ENCODE measurements at places on chromosomes 1 and 21.

DNA sequence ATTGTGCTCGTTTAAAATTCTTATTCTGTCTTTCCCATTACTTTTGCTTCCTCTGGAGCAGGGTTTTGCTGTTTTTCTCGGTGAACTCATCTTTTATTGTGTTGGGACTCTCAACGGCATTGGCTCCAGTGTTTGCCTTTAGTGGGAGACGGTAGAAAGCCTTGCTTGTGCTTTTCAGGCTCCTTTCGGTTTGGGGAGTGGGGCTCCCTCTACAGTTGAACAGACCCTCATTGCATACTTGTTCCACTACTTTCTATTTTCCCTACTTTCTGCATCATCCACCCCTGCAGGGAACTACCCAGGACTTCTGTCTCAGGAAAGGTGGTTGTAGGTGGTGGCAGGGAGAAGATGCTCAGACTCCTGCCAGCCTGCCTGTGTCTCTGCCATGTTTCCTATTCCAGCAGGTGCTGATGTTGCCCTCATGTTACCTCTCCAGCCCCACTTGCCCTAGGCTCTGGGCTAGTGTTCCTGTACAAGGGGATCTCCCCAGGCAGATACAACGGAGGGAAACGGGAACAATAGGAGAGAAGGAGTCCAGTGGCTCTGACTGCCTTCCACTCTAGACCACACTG is 68.5 kb upstream of the ZBTB18 start:
- no peak for DNase-seq

DNA sequence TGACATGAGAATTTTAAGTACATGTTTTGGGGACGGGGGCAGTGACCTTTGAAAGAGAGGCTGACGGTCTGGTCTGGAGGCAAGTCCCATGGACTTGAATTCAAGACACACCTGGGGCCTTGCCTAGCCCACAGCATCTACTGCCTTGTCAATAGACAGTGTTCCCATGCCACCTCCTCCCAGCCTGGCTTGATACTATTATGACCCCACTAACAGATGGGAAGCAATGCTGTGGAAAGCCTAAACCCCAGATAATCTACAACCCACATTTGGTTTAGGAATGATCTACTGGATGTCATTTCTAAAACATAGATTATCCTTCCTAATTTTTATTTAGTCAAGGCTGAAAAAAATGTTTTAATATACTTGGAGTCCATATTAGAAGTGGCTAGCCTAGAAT is 17.8 kb upstream of the NFASC start:
- no peak for DNase-seq

GRCh38 chr1:93750955-93751354 is 69.3 kb upstream of the BCAR3 start:
- no peak for DNase-seq

DNA sequence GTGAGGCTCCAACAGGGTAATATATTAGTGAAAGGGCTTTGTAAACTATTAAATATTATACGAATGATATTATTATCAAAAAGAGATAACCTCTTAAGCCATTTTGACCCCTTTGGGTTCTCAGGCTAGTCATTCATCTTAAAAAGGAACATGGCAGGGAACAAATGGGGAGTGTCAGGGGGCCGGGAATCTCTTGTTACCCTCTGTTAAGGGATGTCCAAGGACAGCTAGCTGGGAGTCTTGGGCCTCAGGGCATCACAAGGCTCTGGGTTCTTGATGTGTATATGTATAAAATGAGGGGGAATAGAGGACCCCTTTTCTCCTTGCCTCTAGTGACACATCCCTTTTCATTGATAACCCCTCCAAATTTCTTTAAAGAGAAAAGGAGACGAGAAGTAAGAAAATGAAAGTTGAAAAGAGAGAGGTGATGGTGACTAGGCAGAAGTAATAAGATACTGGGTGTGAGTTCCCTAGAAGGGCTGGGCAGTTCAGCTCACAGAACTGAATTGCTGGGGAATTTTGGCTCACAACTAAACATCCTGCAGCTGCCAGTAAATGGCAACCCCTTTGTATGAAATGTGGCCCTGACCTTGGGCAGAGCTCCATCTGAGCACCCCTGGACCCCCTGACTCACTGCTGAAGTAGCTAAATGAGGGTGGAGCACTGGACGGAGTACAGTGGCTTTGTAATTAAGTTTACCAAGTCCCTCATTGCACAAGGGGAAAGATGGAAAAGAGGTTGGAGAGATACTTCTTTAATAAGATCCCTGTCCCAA is 20.0 kb upstream of the ZNF326 start:
- no peak for DNase-seq

DNA sequence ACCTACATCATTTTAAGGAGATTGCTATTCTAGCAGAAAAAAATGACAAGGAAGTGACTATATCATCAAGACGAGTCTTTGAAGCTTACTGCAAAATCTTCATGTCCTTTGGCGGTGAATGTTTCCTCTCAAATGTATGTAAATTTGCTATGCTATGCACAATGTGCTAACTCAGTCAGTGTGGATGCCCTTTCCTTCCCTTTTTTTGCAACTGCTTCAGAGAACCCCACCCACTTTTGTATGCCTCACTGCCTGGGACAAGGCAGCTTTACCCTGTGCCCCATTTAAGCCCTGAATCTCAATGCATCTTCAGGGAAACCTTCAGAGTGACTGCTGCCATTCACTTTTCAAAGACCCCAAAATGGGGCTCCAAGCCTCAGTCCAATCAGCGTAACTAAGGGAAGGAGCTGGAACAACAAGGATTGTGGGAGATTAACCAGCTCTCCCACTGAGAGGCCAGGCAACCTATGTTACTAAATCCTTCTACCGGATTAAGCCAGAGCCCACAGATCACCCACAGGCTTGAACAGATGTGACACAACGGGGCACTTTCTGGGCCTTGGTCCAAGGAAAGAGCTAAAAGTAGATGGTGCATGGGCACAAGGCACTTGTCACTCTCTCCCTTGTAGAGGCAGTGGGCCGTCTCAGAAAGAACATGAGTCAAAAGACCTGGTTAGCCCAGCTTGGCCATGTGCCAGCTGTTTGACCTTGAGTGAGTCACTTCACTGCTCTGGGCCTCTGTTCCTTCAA is 154.4 kb downstream of the PLPP3 start:
- no peak for DNase-seq

DNA sequence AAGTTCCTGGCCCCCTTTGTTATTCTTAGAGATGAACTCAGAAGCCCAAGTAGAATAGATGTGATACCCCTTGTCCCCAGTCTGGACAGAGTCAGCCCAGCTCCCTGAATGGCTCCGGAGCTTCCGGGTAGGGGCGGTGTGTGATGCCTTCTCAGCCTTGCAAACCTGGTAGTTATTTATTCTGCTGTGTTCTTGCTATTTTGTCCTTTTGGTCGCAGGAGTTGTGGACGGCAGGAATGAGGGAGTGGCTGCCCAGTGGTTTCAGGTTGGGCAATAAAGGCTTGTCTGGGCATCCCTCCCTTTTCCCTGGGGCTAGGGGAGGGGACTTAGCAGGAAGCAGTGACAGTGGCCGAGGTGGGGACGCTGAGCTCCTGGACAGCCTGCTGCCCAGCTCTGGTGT is 2.8 kb downstream of the PTPRU start:
- DNase-seq = no peak

DNA sequence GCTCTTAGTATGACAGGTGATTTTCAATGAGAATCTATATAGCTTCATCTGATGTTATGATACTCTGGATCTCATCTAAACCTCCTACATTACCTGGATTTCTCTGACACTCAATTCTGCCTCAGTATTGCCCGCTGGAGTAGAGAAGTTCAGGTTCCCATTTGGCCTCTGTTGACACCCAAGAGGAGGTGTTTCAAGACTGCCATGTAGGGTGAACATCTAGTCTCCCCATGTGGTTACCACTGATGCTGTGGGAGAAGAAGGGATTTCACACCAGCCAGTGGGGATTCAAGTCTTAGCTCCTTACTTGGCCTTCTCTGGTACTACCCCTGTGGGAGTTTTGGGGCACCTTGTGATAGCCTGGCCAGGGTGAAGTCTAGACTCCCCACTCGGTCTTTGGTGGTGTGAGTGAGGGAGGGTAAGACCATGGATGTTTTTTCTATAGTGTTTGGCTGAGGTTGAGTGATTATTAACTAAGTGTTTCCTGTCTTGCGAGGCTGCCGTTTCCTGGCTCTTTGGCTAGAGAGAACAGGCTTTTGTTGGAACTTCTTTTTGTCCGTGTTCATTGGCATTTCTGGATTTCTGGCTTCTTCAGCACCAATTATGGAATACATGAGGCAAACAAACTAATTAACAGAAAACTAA is 90.7 kb downstream of the RHOU start:
- no peak for DNase-seq

GRCh38 chr1:105088166-105088565 is 1338.5 kb downstream of the AMY1C start:
- no peak for DNase-seq

DNA sequence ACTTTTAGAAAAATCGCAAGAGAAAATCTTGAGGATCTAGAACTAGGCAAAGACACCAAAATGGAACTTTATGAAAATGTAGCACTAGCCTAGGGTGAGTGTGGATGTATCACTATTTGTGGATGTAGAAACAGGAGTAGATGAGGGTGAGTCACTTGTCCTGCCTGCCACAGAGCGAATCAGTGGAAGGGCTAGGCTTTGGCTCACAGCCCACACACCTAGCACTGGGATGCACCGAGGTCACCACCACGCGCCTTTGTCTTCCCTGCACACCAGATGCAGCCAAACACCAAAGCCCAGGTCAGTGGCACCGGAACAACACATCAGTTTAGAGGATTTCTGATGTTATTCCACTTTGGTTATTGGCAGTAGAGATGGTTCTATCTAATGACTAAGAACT is 38.2 kb downstream of the PKNOX1 start:
- DNase-seq = no peak

DNA sequence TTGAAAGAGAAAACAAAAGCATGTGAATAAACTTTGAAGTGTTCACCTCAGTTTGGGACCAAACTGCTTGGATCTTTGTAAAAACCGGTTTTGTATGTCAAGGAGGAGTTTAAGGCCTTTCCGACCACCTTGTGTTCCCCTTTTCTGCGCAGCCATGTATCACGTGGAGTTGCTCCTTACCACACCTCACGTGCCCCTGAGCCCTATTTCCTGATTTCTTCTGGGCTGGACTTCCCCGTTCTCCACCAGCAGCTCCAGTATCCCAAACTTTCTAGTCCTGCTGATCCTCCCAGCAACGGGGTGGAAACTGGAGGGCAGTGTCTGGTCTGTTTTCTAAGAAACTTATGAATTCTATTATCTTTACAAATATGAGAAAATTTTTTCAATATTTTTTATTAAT is 1.6 kb upstream of the SH3D21 start:
- DNase-seq = no peak

- DNase-seq = no peak
Observed at GRCh38 chr1:160708118-160708517, 3.5 kb downstream of the CD48 start.

- DNase-seq = no peak
Observed at GRCh38 chr1:84245563-84245962, 55.9 kb upstream of the SAMD13 start.

DNA sequence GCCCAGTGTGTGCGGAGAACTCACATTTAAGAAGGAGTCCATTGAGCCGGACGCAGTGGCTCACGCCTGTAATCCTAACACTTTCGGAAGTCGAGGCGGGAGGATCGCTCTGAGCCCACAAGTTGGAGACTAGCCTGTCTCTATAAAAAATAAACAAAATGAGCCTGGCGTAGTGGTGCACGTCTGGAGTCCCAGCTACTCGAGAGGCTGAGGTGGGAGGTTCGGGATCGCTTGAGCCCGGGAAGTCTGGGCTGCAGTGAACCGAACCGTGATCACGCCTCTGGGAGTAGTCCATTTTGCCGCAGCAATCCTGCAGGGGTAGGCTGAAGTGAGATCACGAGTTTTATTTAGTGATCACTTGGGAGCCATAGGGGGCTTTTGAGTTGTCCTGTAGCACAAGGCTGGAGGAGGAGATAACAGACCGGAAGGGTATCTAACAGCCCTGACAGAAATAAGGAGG is 497 bp upstream of the FUCA1 start:
- DNase-seq = no peak

- DNase-seq = no peak
Observed at GRCh38 chr1:49045371-49045770, 268.7 kb upstream of the BEND5 start.

DNA sequence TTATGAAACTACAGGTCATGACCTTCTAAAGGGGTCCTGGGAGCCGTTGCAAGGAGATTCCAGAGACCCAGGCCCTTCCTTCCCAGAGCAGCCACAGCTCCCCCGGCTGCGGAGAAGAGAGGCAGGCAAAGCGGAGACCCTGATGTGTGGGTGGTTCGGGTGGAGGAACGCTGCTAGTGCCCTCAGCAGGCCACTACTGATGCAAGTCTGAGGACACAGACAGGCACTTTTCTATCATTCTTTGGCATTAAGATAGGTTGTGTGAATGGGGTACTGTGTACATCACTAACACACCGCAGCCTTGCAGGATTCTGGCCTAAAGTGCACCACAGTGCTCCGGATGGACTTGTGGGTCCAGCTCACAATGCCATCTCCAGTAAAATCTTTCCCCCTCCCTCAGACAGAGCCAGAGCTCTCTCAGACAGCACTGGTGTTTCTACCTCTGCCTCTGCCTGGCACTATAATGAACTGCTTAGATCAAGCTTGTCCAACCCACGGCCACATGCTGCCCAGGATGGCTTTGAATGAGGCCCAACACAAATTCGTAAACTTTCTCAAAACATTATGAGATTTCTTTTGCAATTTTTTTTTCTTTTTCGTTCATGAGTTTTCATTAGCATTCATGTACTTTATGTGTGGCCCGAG is 121.4 kb downstream of the TGFBR3 start:
- no peak for DNase-seq

GRCh38 chr1:204736836-204737235 is 51.3 kb upstream of the LRRN2 start:
- DNase-seq = no peak

DNA sequence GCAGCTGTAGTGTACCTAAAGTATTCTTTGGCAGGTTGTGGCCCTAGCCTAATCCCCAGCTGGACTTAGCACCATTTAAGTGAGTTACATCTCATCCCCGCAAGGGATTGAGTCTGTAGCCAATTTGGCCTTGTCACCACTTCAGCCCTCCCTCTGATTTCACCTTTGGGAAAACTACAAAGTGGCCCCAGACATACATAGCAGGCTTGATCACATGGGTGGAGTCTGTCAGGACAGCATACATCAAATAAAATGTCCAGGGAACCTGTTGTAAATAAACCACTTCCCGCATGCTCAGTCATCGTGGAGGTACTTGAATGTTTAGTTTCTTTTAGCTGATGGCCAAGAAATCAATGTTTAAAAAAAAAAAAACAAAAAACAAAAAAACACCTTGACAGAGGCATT is 142.5 kb downstream of the DHRS3 start:
- no peak for DNase-seq

GRCh38 chr1:222654849-222655248 is 37.0 kb downstream of the MIA3 start:
- peak; percentile 32 for DNase-seq

DNA sequence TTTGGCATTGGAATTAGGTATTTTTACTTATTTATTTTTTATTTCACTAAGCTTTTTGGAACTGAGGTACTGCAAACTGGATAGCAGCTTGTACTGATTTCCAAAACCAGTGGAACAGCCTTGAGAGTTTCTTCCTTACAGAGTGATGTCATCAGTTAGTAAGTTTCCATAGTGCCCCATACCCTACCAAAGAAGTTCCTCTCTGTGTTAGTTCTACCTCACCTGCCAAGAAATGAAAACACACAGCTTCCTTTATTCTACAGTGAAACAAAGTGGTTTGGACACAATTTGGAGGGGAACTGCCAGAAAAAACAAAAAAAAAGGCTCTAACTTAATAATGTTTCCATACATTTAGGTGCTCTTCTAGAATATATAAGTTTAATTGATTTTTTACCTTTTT is 430.9 kb upstream of the ADGRL2 start:
- DNase-seq = no peak

GRCh38 chr1:109188781-109189180 is 24.9 kb upstream of the SARS1 start:
- no peak for DNase-seq

Measured in stimulated activated CD8-positive, alpha-beta memory T cell treated with anti-CD3 and anti-CD28 coated beads, Interleukin-4, amount 100 ng/mL, for 1 hour (primary cell).